ENCODE measurements at places on chromosomes 7 and 10.

DNA sequence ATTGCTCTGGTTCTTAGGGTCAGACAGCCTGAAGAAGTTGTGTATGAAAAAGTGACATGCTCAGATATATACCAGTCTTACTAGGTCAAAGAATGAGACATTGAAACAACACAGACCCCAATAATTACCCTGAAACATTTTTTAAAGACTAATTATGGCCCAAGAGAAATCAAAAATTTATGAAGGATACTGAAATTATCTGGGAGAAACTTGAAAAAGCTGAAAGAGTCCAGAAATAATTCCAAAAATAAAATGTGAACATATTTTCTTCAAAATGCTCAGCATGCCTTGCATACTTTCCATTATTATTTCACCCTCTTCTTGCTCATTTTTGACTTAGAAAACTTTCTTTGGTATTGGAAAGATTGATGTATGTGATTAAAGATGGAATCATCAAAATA is 198.9 kb upstream of the CCDC6 start:
- DNase-seq = no peak

DNA sequence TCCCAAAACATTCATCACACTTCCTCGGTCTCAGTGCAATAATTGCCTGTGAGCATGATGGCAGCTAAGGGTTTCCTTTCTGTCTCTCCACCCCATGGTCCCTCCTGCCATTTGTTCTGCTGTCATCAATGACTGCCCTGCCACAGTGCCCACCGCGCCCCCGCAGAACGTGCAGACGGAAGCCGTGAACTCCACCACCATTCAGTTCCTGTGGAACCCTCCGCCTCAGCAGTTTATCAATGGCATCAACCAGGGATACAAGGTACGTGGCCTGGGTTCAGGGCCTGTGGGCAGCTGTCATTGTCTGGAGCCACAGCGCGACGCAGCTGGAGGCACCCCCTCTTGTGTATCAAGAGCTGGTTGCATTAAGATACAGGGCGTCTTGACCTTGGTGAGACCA is 632.9 kb upstream of the FOXK1 start:
- no peak for DNase-seq

- no peak for DNase-seq
These were observed 869.8 kb downstream of the LRMDA start for GRCh38 chr10:76301211-76301610.

DNA sequence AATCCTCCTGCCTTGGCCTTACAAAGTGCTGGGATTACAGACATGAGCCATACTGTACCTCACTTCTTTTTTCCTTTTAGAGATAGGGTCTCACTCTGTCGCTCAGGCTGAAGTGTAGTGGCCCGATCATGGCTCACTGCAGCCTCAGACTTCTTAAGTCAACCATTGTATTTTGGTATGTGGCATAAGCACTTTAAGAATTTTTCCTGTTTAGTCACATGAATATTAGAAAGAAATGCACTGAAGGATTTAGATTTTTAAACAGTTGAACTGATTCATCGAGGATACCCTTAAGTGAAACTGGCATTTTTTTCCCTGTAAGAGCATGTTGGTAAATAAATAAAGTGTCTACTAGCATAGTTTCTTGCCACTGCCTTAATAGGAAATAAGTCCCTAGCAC is 319.3 kb upstream of the CACNA2D1 start:
- no peak for DNase-seq

DNA sequence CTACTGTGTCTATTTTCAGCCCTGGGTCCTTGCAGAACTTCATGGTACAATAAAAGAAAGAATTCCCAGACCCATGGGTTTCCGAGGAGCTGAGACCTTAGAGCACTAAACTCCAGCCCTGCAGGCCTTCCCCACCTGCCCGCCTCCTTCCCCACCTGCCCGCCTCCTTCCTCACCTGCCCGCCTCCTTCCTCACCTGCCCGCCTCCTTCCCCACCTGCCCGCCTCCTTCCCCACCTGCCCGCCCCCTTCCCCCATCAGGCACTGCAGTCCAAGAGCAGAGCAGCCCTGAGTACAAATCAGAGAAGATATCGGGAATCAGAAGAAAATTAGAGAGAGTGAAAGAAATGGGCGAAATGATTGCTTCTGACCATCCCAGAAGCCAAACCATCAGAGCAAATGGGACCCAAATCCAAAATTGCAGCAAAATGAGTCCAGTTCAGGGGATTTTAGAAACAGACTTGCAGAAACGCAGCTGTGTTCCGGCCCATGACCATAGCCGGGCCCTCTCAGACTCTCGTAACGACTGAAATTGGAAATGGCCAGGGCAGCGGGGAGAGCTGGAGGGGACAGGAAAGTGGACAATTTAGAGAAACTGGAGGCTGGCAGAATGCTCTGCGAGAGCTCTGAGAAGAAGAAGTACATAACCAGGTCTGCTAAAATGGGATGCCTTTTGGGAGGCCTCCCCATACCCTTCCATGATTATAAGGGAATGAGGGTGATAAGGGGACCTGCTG is 568.4 kb downstream of the TCERG1L start:
- no peak for DNase-seq

GRCh38 chr7:40572810-40573465 is 438.1 kb downstream of the SUGCT start:
- DNase-seq = no peak

GRCh38 chr7:2781636-2782035 is 62.5 kb downstream of the GNA12 start:
- DNase-seq = no peak

GRCh38 chr10:81874875-81875466 is at the start of gene NRG3:
TSS of gene NRG3 (plus strand) at chr10:81875194.
- no peak for DNase-seq

GRCh38 chr10:102450374-102451104 is 804 bp downstream of the C10orf95 start:
- peak; percentile 76 for DNase-seq

- DNase-seq = no peak
These were observed 655.1 kb upstream of the FOXK1 start for GRCh38 chr7:4026941-4027486.

- DNase-seq = peak; percentile 67
These were observed 1.2 kb downstream of the KLF6 start for GRCh38 chr10:3783682-3784432.

DNA sequence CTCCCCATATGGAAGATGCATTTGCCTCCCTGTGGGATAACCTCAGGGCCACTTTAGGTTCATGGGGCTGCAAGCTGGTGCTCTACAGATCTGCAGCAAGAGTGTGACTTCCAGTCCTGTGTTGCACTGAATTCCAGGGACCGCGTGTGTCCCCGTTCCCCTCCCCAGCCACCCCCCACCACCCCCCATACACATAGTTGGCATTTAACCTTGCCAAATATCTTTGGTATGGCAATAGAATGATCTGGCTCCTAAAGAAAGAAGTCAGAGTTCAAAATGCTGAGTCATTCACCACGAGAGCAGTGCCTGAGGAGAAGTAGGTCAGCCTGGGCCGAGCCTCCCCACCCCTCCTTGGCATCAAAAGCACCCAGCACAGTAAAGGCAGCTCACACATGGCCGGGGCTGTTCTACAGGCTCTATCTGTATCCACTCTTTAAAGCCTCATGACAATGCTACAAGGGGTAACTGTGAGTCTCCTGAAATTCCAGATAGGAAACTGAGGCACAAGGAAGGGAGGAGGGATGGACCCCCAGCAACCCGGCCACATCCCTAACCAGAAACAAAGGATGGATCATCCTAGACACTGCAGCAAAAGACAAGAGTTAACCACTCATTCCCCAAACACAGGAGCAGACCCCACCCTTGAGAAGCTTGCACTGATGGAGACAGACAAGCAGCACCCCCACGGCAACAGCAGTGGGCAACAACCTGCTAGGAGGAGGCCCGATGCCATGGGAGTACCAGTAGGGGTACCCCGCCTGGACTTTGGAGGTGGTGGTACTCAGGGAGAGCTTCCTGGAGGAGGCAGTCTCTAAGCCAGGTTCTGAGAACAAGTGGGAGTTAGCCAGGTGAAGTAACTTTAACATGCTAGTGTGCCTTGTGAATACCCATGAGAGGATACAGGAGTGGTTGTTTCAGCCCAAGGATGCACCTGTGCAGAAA is 70.3 kb upstream of the NANOS1 start:
- DNase-seq = peak; percentile 72

- peak; percentile 41 for DNase-seq
These were observed 283.1 kb downstream of the DNAJB6 start for GRCh38 chr7:157619753-157620525.

GRCh38 chr10:80697926-80698325 is 160.2 kb downstream of the SH2D4B start:
- no peak for DNase-seq

GRCh38 chr7:44979481-44980392 is 922 bp upstream of the MYO1G start:
- DNase-seq = peak; percentile 40

DNA sequence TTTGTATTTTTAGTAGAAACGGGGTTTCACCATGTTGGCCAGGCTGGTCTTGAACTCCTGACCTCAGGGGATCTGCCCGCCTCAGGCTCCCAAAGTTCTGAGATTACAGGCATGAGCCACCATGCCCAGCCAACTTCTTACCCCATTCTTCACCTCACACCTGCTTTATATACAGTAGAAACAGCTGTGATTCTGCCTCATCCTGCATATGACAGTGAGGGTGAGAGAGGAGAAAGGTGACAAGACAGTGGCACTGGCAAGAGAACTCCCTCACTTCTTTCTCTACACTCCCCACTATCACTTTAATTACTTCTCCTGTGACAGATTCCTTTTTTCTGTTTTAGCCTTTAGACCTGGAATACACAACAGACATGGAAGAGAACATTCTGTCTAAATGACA is 61.8 kb upstream of the CAPZA2 start:
- DNase-seq = no peak

GRCh38 chr10:6399879-6400278 is 180.2 kb downstream of the PRKCQ start:
- no peak for DNase-seq

GRCh38 chr7:16040346-16040745 is 353.9 kb upstream of the MEOX2 start:
- DNase-seq = no peak

DNA sequence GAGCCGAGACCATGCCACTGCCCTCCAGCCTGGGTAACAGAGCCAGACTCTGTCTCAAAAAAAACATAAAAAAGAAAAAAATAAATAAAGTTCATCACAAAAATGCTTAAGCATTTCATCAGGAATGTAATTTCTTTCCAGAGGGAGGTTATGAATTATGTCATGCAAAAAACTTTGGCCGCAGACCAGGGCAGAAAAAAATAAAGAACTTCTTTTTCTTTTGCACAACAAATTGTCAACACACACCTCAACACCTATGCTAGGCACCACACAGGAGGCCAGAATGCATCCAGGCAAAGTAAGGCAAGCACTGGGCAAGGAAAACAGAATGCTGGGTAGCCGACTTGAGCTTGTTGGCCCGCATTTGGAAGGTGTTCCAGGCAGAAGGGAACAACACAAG is 3.9 kb downstream of the C10orf62 start:
- DNase-seq = no peak
